ENCODE measurements at places on chromosomes 1 and 21. TPM values are rescaled to one million over a fixed set of nuclear protein-coding genes. Genes with fewer than 3 reads are reported as not detected.
A peak's percentile ranks its signal among the peaks of the same experiment; 100 is the strongest.

GRCh38 chr1:20847611-20848080 lies 60.5 kb upstream of the HP1BP3 start:
- H3K36me3 ChIP-seq = peaks cover 27% of the 10 kb centered on the region
- DNase-seq = no peak
- no peak overlapping the region for H3K4me3 ChIP-seq

- H3K27ac ChIP-seq = no peak overlapping the region
- no peak overlapping the region for H3K4me3 ChIP-seq
- no peaks in the 10 kb centered on the region for H3K27me3 ChIP-seq
- peaks cover 3% of the 10 kb centered on the region for H3K4me1 ChIP-seq
- peaks cover 3% of the 10 kb centered on the region for H3K36me3 ChIP-seq
Measured at GRCh38 chr21:25949701-25950100, 214.9 kb downstream of the GABPA start.

- no peaks in the 10 kb centered on the region for H3K27me3 ChIP-seq
- no peak for DNase-seq
- H3K4me1 ChIP-seq = peaks cover 7% of the 10 kb centered on the region
- H3K4me3 ChIP-seq = no peak overlapping the region
- H3K36me3 ChIP-seq = no peaks in the 10 kb centered on the region
- H3K27ac ChIP-seq = no peak overlapping the region
Measured at GRCh38 chr1:178704833-178705232, 20.2 kb upstream of the RALGPS2 start.

DNA sequence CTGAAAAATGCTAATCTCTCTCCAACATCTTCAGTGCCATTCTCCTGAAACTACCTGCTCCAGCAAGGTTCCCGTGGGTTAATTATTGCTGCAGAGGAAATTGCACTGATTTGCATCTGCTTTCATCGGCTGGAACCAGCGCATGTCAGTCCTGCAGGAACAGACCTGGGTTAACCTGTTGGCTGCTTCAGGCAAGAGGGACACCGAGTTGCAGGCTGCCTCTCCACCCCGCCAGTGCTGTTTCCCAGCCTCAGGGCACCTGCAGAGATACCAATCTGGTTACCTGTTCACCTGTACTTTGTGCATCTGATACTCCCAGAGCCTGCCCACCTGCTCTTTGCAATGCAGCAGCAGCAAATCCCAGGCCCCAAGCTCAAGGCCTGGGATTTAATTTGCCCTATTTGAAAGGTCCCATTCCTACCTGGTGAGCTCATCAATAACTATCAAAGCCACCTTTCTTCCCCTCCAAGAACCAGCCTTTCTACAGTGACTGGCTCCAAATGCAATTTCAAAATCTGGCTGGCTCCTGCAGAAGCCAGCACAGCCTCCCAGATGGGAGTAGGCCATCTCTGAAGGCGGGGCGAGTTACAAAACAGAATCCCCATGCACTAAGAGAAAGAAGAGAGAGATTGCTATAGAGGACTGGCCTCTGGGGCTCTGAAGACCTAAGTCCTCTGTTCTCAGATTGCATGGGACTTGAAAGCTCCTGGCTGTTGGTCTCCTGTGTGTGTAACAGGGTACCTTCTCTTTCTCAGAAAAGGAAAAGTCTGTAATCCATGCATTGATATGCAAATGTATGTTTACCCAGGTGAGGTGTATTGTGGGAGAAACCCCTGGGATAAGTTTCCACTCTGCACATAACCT lies 67.8 kb downstream of the TOMM20 start:
- H3K4me3 ChIP-seq = no peak overlapping the region
- DNase-seq = no peak
- peaks cover 4% of the 10 kb centered on the region for H3K4me1 ChIP-seq
- no peaks in the 10 kb centered on the region for H3K27me3 ChIP-seq
- H3K36me3 ChIP-seq = no peaks in the 10 kb centered on the region

DNA sequence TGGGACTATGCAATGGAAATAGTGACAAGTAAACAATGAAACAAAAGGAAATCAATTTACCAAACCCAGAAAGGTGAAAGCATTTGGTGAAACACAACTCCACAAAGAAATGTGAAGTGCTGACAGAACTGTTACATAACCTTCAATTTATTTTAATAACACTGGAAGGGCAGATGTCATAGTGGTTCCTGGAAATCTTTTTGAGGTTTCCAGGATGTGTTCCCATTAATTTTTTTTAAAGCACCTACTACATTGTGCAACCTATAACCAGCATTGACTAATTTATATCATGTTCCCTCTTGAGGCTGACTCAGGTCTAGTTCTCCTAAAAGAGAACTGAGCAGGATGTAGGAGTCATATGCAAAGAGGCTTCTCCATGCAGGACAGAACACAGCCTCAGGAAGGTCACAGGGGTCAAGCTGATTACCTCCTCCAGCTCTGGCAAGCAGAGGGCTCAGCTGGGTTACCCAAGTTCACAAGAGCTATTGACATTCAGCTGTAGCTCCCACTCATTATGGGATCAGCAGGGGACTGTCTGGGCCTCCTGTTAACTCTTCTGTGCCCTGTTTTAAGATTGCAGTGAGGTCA lies 157.1 kb upstream of the NRIP1 start:
- peak overlapping the region; percentile 47 for H3K27ac ChIP-seq
- H3K27me3 ChIP-seq = no peaks in the 10 kb centered on the region
- no peaks in the 10 kb centered on the region for H3K36me3 ChIP-seq

- no peak overlapping the region for H3K4me3 ChIP-seq
- peak overlapping the region; percentile 99 for H3K27ac ChIP-seq
- DNase-seq = peak; percentile 81
- peaks cover 61% of the 10 kb centered on the region for H3K4me1 ChIP-seq
Measured at GRCh38 chr1:165897326-165898303, 70.2 kb downstream of the UCK2 start.

DNA sequence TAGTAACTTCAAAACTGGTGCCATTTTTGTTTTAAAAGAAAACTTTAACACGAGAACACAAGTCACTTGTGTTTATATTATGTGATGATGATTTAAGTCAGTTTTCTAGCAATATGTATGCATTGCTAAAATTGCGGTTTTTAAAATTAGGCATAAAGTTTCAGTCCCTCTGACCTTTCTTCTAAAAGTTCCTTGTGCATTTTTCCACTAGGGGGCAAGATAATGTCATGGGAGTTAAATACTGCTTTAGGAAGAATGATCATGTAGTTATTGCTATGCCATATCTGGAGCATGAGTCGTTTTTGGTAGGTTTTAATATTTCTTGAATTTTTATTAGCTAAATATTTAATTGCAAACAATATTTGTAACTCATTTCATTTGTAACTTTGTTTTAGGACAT lies 10.7 kb downstream of the CDC7 start:
- no peaks in the 10 kb centered on the region for H3K27me3 ChIP-seq
- DNase-seq = no peak
- H3K4me1 ChIP-seq = no peaks in the 10 kb centered on the region
- H3K4me3 ChIP-seq = no peak overlapping the region

GRCh38 chr1:36481091-36481490 lies 1.6 kb downstream of the CSF3R start:
- no peaks in the 10 kb centered on the region for H3K4me1 ChIP-seq
- H3K36me3 ChIP-seq = no peaks in the 10 kb centered on the region
- no peak overlapping the region for H3K27ac ChIP-seq
- no peak overlapping the region for H3K4me3 ChIP-seq
- DNase-seq = no peak

- no peaks in the 10 kb centered on the region for H3K36me3 ChIP-seq
- no peak overlapping the region for H3K27ac ChIP-seq
- H3K4me3 ChIP-seq = no peak overlapping the region
- H3K4me1 ChIP-seq = peaks cover 9% of the 10 kb centered on the region
Measured at GRCh38 chr21:33035147-33035546, 9.4 kb downstream of the OLIG2 start.

- no peak for DNase-seq
- peaks cover 10% of the 10 kb centered on the region for H3K4me1 ChIP-seq
- no peaks in the 10 kb centered on the region for H3K36me3 ChIP-seq
- H3K27me3 ChIP-seq = no peaks in the 10 kb centered on the region
- H3K4me3 ChIP-seq = no peak overlapping the region
Measured at GRCh38 chr1:56473582-56474270, 105.6 kb downstream of the PLPP3 start.

- H3K4me1 ChIP-seq = no peaks in the 10 kb centered on the region
- H3K36me3 ChIP-seq = no peaks in the 10 kb centered on the region
- no peak overlapping the region for H3K4me3 ChIP-seq
- no peak overlapping the region for H3K27ac ChIP-seq
- no peak for DNase-seq
Measured at GRCh38 chr1:235932090-235932510, 65.4 kb upstream of the LYST start.

DNA sequence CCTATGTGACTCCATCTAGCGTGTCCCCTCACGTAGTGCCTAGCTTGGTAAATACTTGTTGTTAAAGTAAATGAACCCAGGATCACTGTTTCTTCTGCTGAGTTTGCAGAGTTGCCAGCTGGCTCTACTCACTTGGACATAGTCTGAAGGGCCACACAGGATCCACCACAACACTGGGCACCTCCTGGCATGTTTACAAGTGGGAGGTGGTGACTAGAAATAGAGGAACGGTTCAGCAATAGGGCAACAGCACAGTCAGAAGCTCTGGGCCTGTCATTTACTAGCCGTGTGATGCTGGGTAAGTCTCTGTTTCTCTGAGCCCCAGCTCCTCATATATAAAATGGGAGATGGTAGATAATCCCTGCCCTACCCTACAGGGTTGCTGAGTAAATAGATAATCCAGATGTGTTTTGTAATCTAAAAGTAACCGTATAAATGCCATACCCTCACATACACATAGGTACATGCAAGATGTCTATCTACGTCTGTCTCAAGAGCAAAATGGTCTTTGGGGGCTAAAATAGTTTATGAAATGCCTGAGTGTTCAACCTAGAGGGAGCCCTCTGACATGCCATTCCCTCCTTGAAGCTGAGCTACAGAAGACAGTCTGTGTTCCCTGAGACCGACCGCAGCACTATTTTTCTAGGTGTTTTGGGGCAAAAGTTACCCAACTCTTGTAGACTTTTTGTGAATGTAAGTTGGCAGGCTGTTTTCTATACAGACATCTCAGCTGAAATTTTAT lies 20.5 kb downstream of the RNF220 start:
- peaks cover 9% of the 10 kb centered on the region for H3K4me1 ChIP-seq
- H3K27ac ChIP-seq = no peak overlapping the region
- peaks cover 57% of the 10 kb centered on the region for H3K27me3 ChIP-seq
- no peaks in the 10 kb centered on the region for H3K36me3 ChIP-seq
- no peak for DNase-seq

DNA sequence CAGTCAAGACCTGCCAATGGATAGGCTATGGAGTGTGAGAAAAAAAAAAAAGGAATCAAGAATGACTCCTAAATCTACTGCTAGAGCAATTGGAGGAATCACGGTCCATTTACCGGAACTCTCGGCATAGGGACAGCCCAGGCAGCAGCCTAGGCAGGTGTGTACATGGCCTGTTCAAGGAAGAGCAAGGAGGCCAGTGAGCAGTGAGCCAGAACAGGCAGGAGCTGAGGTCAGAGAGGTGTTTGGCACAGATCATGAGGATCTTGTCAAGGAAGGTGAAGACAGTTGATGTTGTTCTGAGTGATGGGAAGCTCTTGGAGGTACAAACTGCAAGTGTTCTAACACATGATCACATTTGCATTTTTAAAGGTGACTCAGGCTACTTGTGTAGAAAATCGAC lies 40.6 kb upstream of the HHAT start:
- no peak overlapping the region for H3K27ac ChIP-seq
- no peak overlapping the region for H3K4me3 ChIP-seq

DNA sequence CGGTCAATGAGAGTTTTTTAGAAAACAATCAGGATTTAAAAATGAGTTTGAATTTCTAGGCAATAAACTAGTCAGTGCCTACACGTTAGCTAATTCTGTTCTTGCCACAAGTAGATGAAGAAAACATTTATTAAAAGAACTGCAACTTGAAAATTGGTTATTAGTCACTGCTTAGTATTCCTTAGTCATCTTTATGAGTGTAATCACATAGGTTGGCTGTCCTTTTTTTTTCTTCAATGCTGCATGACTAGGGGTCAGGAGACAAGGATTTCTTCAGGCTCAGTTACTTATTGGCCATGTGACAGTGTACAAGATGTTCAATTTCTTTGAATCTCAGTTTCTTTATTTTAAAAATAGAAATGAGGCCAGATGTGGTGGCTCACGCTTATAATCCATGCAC lies 17.1 kb downstream of the SOAT1 start:
- H3K4me3 ChIP-seq = no peak overlapping the region
- H3K27me3 ChIP-seq = no peaks in the 10 kb centered on the region
- H3K27ac ChIP-seq = peak overlapping the region; percentile 85
- H3K4me1 ChIP-seq = peaks cover 11% of the 10 kb centered on the region
- peak; percentile 92 for DNase-seq
- H3K36me3 ChIP-seq = peaks cover 3% of the 10 kb centered on the region

DNA sequence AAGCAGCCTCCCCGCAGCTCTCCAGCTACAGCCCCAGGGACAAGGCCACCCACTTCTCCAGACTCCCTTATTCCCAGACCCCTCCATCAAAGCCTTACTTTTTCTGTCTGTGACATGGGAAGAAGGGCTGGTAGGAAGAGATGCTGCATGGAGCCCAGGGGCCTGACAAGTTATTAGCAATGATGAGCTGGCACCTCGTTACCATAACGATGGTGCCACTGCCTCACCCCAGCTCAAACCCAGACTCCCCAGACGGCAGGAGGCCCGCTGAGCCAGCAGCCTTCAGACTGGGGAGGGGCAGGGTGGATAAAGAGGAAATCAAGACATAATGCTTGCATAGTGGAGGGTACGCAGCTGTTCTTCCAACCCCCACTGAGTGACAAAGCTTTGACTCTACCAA lies 3.3 kb downstream of the DLGAP3 start:
- H3K4me3 ChIP-seq = no peak overlapping the region
- H3K4me1 ChIP-seq = no peaks in the 10 kb centered on the region
- H3K27me3 ChIP-seq = peaks cover 49% of the 10 kb centered on the region
- no peak overlapping the region for H3K27ac ChIP-seq
- DNase-seq = peak; percentile 65

- no peaks in the 10 kb centered on the region for H3K27me3 ChIP-seq
- H3K27ac ChIP-seq = no peak overlapping the region
- H3K4me3 ChIP-seq = no peak overlapping the region
- DNase-seq = peak; percentile 88
- no peaks in the 10 kb centered on the region for H3K4me1 ChIP-seq
Measured at GRCh38 chr1:110634455-110635311, 28.5 kb upstream of the KCNA2 start.

The PLEKHA6 gene
- total RNA-seq = 0.29 TPM

The KLHL12 gene
- total RNA-seq = 28.0 TPM

The TIMM17A gene
- 35.7 TPM for total RNA-seq

The IVL gene
- not detected for total RNA-seq

The TRIM17 gene
- under 0.01 TPM for total RNA-seq

The HSPB7 gene
- total RNA-seq = 4.1 TPM

The COA6 gene
- total RNA-seq = 20.3 TPM

The HIPK1 gene
- total RNA-seq = 22.7 TPM

The ATP8B2 gene
- 162 TPM for total RNA-seq

The FABP3 gene
- total RNA-seq = 38.0 TPM

Measured in osteoblast (primary cell).